Activated T-cell treated with anti-CD3 and anti-CD28 coated beads for 1 hour (primary cell): ENCODE measurements at places on chromosomes 7 and 10.

- DNase-seq = no peak
These were observed 814.6 kb downstream of the LRMDA start for GRCh38 chr10:76245951-76246495.

GRCh38 chr7:27031289-27032172, 64.3 kb downstream of the HOXA1 start:
- DNase-seq = no peak

DNA sequence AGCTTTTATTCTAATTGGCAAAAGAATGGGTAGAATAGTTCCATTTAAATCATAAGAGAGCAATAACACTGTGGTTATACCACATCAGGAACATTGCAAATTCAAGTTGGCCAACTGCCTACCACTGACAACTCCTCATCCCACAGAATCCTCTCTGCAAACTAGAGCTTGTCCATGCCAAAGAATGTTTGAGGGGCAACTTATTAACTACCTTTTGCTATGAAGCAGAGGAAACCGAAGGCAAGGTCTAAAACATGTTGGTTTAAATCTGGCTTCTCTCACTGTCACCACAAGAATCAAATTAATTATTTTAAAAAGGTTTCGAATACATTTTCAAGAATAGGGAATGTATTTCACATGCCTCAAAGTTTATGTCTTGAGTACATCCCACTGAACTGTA, 36.0 kb downstream of the RHOBTB1 start:
- DNase-seq = no peak

DNA sequence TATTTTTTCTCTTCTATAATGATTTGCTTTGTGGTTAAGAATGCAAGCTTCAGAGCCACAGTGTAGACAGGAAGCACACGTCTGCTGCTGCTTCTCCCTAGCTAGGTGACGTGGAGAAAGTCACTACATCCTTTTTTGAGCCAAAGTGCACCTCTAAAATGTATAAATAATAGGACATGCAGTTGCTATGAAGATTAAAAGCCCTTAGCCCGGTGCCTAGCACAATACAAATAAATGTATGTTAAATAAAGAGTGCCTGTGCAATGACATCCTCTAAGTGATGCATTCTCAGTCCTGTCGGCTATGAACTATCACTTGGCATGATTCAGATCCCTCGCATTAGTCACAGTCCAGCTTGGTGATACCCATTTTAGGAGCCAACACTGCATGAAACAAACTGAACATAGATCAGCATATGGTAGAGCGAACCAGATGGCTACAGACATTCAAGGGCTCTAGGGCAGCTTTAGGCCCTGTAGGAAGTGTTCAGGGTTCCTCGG, 4.8 kb upstream of the TRDMT1 start:
- no peak for DNase-seq

DNA sequence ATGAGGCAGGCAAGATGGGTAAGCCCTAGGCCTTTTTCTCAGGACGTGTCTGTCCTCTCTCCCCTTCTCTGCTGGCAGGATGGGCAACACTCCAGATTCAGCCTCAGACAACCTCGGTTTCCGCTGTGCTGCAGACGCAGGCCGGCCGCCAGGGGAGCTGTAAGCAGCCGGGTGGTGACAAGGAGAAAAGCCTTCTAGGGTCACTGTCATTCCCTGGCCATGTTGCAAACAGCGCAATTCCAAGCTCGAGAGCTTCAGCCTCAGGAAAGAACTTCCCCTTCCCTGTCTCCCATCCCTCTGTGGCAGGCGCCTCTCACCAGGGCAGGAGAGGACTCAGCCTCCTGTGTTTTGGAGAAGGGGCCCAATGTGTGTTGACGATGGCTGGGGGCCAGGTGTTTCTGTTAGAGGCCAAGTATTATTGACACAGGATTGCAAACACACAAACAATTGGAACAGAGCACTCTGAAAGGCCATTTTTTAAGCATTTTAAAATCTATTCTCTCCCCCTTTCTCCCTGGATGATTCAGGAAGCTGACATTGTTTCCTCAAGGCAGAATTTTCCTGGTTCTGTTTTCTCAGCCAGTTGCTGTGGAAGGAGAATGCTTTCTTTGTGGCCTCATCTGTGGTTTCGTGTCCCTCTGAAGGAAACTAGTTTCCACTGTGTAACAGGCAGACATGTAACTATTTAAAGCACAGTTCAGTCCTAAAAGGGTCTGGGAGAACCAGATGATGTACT, 13.1 kb downstream of the PHKG1 start:
- no peak for DNase-seq

GRCh38 chr10:114616516-114616915, 41.6 kb downstream of the ABLIM1 start:
- no peak for DNase-seq

GRCh38 chr10:33773253-33773573, 438.7 kb upstream of the NRP1 start:
- DNase-seq = no peak
